Thoracic aorta endothelial cell (primary cell): ENCODE measurements at places on chromosomes 13 and 19. TPM values are rescaled to one million over a fixed set of nuclear protein-coding genes. Genes with fewer than 3 reads are reported as not detected.

The LRG1 gene
- total RNA-seq, result 0.27 and 0.29 TPM in 2 replicates

The GPR108 gene
- total RNA-seq, result 33.0 and 38.7 TPM in 2 replicates

The SIGLEC10 gene
- total RNA-seq, result not detected in 2 replicates

The CGB7 gene
- 0.13 and 0.29 TPM in 2 replicates for total RNA-seq

The CGB2 gene
- not detected in 2 replicates for total RNA-seq

The KIR2DL4 gene
- not detected in 2 replicates for total RNA-seq

The ZNF439 gene
- 0.29 and 0.66 TPM in 2 replicates for total RNA-seq

The PLD3 gene
- 103 and 122 TPM in 2 replicates for total RNA-seq

The DENND1C gene
- not detected in 2 replicates for total RNA-seq

The TNNT1 gene
- total RNA-seq, result 1.0 and 2.9 TPM in 2 replicates

The TEX101 gene
- not detected in 2 replicates for total RNA-seq

The ZNF626 gene
- 13.5 and 14.2 TPM in 2 replicates for total RNA-seq

The SPTBN4 gene
- total RNA-seq, result 0.07 TPM in 1 of 2 replicates, not detected in the other

The ACER1 gene
- total RNA-seq, result not detected in 2 replicates

The FCER2 gene
- not detected in 2 replicates for total RNA-seq

The B3GNT3 gene
- not detected in 2 replicates for total RNA-seq

The CYP4F12 gene
- not detected in 2 replicates for total RNA-seq

The BEST2 gene
- total RNA-seq, result not detected in 2 replicates

The SLC1A6 gene
- total RNA-seq, result not detected in 2 replicates

The PLIN5 gene
- 0.14 and 0.53 TPM in 2 replicates for total RNA-seq

The FLT3 gene
- total RNA-seq, result not detected in 2 replicates

The ZNF787 gene
- 21.0 and 23.7 TPM in 2 replicates for total RNA-seq

The ACP7 gene
- 0.07 and 0.27 TPM in 2 replicates for total RNA-seq

The OR4F17 gene
- total RNA-seq, result not detected in 2 replicates

The CFAP97D2 gene
- not detected in 2 replicates for total RNA-seq

The LIM2 gene
- total RNA-seq, result not detected in 2 replicates

The KASH5 gene
- not detected in 2 replicates for total RNA-seq

The IZUMO2 gene
- not detected in 2 replicates for total RNA-seq

The DACH1 gene
- total RNA-seq, result 7.3 and 7.8 TPM in 2 replicates

The RPL21 gene
- 850 and 902 TPM in 2 replicates for total RNA-seq

The CEACAM4 gene
- total RNA-seq, result not detected in 2 replicates

The ZFP36 gene
- total RNA-seq, result 2.5 and 3.2 TPM in 2 replicates

The TSPAN16 gene
- total RNA-seq, result not detected in 2 replicates

The GPC5 gene
- not detected in 2 replicates for total RNA-seq

The PRR36 gene
- total RNA-seq, result not detected in 2 replicates

The CLEC17A gene
- total RNA-seq, result not detected in 2 replicates

The F10 gene
- 0.40 TPM in 1 of 2 replicates, not detected in the other for total RNA-seq

The LRRC4B gene
- under 0.01 and 0.07 TPM in 2 replicates for total RNA-seq

The C19orf18 gene
- 0.13 TPM in 1 of 2 replicates, not detected in the other for total RNA-seq

The IL17D gene
- total RNA-seq, result 2.0 and 5.6 TPM in 2 replicates

The MAST1 gene
- 0.22 and 0.53 TPM in 2 replicates for total RNA-seq

The ZNF254 gene
- 18.7 and 28.3 TPM in 2 replicates for total RNA-seq

The CBLC gene
- not detected in 2 replicates for total RNA-seq

The PLK5 gene
- total RNA-seq, result not detected in 2 replicates

The FREM2 gene
- total RNA-seq, result not detected in 2 replicates

The LILRB5 gene
- total RNA-seq, result 0.07 TPM in 1 of 2 replicates, not detected in the other

The ZFR2 gene
- total RNA-seq, result not detected in 2 replicates

The ANKLE1 gene
- 1.5 and 1.6 TPM in 2 replicates for total RNA-seq

The ZNF208 gene
- 0.13 and 0.14 TPM in 2 replicates for total RNA-seq

The SYT5 gene
- total RNA-seq, result 0.07 TPM in 1 of 2 replicates, not detected in the other

The PSG1 gene
- not detected in 2 replicates for total RNA-seq

The FUT1 gene
- total RNA-seq, result 5.5 and 7.2 TPM in 2 replicates

The ZNF285 gene
- 3.5 and 3.9 TPM in 2 replicates for total RNA-seq

The VSIG10L gene
- total RNA-seq, result 0.27 and 0.29 TPM in 2 replicates

The GRAMD1A gene
- total RNA-seq, result 61.4 and 71.5 TPM in 2 replicates

The BLOC1S3 gene
- 6.7 and 8.4 TPM in 2 replicates for total RNA-seq
